ENCODE measurements at places on chromosomes 12 and 14.

GRCh38 chr14:71321574-71322315, 414.5 kb downstream of the PCNX1 start:
- DNase-seq, result no peak

DNA sequence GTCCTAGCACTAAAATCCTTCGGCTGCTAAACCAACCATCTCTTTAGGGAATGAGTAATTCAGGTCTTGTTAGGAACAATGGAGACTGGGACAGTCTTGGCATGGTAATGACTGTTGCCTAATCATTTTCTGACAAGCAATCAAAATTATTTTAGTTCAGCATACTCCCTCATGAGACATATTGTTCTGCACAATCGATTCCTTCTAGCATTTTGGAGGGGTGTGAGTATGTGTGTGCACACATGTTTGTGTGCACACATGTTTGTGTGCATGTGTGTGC, 2.1 kb upstream of the KRT1 start:
- no peak for DNase-seq

GRCh38 chr14:75232597-75232996, 46.0 kb upstream of the FOS start:
- no peak for DNase-seq

DNA sequence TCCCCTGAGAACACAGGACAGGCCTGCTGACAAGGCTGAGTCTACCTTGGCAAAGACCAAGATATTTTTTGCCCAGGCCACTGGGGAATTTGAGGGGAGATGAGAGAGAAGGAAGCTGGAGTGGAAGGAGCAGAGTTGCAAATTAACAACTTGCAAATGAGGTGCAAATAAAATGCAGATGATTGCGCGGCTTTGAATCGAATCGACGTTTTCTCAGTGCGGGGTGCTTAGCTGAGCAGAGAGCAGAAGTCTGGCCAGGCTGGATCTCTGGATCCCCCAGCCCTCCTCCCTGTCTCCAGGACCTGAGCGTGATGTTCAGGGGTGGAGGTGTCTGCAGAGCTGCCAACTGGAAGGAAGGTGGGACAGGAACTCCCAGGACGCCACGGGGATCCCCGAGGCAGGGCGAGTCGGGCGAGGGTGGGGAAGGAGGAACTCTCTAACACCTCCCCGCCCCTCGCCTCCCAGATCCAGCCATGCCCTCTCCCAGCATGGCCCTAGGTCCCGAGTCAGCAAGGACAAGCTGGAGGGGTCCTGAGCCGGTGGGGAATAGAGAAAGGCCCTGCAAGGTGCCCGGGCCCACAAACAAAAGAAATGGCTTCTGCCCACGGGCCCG, 527 bp upstream of the CARMIL3 start:
- DNase-seq, result no peak

DNA sequence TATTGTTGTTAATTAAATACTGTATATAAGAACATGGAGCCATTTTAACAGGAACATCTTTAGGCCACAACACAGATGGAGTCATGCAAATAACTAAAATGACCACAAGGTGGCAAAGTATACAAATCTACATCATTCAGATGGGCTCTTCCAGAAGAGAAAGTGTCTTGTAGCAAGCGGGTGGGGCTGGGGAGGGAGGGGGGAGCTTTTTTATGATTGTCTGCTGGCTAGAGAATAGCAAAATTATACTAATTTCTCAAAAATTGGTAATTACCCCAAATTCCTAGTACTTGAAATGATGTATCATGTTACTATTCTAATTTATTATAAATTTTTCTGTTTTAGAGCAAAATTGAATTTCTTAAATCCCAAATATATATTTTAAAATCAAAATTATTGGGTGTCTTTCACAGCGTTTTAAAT, 378.7 kb downstream of the PRKD1 start:
- DNase-seq, result no peak

GRCh38 chr12:33670284-33670683, 230.7 kb upstream of the SYT10 start:
- no peak for DNase-seq

GRCh38 chr12:42278128-42278510, 40.1 kb upstream of the YAF2 start:
- no peak for DNase-seq

GRCh38 chr14:21120686-21121085, 19.8 kb downstream of the TMEM253 start:
- DNase-seq, result no peak

DNA sequence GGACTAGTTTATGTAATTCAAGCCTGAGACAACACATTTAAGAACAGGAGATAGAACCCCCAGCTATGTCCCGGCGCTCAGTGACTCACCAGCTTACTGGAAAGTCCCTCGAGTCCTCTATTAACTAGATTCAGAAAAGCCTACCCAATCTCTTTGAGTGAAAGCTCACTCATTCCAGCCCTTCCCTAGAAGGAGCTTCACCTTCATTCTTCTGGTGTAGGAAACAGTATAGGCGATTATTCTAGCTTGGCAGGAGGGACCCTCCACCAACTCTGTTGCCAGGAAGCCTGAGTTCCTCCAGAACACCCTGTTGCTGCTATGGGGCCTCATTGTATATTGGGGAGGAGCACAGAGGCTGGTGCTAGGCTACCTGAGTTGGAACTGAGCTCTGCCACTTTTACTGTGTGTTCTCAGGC, 57.2 kb upstream of the AEBP2 start:
- DNase-seq, result no peak

- no peak for DNase-seq
Measured at GRCh38 chr14:52314595-52315354, 663 bp downstream of the PTGER2 start.

- DNase-seq, result no peak
Measured at GRCh38 chr14:72792051-72792788, 101.7 kb downstream of the DPF3 start.

DNA sequence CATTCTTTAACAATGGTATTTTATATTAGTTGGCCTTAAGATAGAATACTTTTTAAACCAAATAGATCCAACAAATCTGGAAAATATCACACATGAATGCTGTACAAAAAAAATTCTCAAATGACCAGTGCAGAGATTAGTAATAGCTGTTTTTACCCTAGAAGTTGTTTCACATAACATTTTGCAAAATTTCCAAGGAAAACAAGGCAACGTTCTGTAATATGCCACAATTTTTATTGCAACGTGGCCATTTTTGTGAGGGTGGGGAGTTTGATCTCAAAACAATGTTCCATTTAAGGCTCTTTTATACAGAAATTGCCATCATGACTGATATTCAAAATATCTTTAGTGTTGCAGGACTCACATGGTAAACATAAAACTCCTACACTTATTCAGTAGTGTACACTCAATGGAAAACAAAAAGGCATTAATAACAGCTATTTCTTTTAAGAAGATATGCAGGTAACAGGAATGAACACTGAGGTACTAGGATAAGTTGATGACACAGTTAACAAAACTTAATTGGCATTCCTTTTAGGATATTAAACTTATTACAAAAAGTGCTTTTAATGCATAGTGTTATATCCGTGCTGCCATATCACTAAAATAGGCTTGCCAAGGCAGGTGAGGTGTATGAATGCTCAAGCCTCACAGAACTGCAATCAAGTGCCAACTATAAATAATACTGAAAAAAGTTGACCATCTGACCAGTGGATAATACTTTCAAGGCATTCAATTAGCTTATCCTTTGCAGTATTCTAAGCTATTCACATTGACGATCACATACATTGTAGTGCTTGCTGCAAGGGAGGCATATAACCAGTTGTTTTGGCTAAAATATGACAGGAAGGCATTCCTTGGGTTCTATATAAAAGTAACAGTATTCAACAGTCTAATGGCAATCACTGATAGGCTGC, 2.3 kb downstream of the CFL2 start:
- DNase-seq, result no peak

DNA sequence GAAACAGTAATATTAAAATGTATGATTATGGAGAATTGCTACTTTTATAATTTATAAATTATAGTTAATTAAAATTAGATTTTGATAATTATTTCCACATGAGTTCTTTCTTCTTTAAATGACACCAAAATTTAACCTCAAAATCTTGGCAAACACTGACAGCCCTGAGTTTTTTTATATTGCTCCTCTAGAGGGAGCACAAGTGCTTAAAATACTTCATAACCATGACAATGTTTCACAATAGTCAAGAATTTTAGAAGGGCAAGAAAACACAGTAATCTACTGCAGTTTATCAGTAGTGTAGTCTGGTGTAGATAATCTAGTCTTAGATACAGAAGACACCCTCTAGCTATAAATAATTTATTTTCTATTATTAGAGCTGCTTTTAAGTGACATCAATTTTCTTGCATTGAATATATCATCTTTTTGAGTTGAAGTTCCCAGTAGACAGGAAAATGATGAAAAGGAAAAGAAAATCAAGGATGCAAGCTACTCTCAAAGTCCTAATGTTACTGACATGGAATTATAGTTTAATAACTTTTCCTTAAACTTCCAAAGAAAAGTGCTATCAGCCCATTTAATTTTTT, 14.3 kb upstream of the PTGER2 start:
- no peak for DNase-seq

DNA sequence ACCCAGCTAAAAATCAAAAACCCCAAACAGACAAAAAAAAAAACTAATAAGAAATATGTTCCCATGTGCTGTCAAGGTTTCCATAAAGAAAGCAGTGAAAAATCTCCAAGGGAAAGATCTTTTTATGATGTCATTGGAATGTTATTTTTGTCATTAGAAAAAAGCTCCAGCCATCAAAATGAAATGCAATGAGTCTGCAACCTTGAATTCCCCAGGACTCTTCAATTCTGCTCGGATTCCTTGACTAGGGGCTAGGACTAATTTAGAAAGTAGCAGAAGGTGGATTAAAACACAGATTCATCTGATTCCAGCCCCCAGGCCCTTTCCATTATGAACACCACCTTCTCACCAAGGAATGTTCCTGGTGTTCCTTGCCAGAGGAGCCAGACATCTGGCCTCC, 6.0 kb upstream of the PCNX1 start:
- DNase-seq, result no peak

DNA sequence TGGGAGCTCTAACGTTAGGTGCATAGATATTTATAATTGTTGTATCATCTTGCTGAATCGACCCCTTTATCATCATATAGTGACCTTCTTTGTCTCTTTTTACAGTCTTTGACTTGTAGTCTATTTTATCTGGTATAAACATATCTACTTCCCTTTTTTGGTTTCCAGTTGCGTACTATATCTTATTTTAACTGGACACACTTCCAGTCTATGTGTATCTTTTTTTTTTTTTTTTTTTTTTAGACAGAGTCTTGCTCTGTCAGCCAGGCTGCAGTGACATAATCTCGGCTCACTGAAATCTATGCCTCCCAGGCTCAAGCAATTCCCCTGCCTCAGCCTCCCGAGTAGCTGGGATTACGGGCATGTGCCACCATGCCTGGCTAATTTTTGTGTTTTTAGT, 41.9 kb upstream of the ZFP36L1 start:
- DNase-seq, result no peak

DNA sequence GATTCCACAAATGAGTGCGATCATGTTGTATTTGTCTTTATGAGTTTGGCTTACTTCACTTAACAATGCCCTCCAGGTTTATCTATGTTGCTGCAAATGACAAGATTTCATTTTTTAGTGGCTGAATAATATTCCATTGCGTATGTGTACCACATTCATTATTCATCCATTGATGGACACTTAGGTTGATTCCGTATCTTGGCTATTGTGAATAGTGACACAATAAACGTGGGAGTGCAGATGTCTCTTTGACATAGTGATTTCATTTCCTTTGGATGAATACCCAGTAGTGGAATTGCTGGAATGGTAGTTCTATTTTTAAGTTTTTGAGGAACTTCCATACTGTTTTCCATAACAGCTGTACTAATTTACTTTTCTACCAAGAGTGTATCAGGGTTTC, 23.5 kb downstream of the AKAP6 start:
- DNase-seq, result no peak

DNA sequence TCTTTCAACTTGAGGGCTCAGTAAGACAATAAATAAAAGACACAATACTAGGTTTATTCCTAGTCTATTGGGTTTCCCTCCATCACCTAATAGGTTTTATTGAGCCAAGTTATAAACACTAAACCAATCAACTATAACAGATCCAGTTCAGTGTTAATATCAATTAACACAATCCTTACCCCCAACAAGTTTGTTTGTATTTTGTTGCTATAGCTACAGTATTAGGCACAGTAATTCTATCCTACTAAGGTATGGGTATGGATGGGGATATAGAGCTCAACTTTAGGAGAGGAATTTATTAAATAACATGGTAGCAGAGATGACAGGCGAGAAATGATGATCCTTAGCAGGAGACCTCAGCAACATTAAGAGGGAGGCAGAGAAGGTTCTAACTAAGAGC, 13.3 kb downstream of the PPP4R3A start:
- DNase-seq, result no peak

GRCh38 chr14:63474111-63474510, 69.1 kb downstream of the PPP2R5E start:
- no peak for DNase-seq

DNA sequence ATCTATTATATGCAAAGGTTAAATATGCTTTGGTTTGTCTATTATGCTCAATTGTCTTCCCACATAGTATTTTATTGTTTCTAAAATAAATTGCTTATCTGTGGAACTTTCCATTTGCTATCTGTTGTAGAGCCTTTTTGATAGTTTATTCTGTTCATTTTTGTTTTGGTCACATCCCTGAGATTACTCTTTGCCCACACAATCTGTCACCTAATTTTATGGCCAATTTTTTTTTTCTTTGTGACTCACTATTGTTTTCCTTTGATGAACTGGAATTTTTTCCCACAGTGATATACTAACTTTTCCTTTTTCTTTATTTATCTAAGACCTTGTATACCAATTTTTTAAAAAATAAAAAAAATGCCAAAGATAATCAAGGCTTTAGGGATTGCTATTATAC, 61.1 kb downstream of the RASSF9 start:
- no peak for DNase-seq

DNA sequence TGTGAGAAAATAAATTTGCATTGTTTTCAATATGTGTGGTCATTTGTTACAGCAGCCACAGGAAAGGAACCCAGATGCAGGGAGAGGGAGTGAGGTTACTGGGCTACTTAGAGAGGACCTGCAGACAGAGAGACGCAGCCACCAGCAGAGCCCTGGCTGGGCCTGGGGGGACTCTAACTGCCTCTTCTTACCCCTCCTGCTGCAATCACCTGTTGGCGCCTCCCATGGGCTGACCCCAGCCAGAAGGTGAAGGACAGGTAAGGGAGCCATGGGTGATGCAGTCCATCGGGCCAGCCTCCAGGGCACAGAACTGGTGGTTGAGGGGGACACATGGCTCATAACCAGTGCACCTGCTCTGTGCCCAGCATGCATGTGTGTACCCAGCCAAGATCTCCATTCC, 15.8 kb upstream of the RBM19 start:
- no peak for DNase-seq

GRCh38 chr12:88367231-88367630, 213.0 kb downstream of the KITLG start:
- DNase-seq, result no peak

DNA sequence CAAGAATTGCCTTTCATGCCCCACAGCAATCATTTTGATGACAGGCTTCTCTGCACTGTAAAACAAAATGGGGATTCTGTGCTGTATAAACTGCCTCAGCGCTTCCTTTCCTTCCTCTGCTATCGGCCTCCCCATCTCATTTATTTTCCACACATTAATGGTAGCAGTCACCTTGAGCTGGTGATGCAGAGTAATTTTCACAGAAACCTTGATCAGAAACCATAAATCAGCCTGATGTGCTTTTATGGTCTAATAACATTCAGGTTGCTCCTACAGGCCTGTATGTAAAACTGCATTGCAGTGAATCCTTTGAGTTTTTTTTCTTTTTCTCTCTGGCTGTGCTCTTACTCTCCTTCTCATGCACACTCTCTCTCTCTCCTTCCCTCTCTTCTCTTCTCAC, 578.4 kb upstream of the STXBP6 start:
- no peak for DNase-seq
